Substantia nigra (tissue), 51 donors: ENCODE measurements at places on chromosomes 3 and 15.
A peak's percentile ranks its signal among the peaks of the same experiment; 100 is the strongest.

DNA sequence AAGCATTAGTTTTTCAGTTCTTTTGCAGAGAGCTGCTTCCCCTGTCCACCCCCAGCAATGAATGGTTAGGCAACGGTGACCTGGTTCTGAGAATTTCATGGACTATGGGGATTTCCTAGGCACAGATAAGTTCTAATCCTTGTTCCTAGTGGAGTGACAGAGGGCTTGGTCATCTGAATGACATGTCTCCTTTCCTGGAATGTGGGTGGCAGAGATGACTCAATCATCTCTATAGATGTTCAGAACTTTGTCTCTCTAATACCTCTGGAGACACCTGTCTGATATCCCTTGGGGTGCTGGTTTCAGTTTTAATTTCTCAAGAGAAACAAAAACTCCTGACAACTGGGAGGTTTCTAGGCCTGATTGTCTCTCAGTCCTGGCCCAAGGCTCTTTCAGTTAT, 10.4 kb downstream of the PLA2G4E start:
- no peak for DNase-seq

GRCh38 chr3:188000361-188000861, 153.5 kb upstream of the LPP start:
- no peak for DNase-seq

DNA sequence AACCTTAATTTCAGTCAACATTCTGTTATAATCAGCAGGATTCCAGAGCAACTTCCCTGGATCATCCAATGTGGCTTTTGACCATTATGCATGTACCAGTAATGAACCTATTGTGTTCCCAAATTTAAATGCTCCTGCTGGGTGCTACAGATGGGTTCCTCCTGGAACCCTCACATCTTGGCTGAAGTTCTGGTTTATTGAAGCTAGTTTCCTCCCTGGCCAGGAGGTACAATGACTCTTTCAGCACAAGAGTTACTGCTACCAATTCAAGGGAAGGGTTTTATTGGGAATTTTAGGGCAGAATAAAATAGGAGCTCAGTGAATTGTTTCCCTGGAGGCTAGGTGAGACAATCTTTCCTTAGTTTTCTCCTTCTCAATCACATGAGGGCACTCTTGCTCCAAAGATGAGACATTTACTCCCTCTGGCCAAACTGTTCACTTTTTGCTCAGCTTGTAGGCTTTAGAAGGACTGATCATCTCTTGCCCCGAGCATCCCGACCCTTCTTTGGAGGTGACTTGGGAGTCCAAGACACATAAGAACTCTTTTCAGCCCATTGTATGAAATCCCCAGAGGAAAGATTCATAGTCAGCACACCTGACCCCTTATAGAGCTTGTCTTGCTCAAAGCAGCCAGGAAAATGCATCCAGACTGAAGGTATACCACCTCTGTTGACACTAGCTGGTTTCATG, 8.8 kb upstream of the NPHP3 start:
- DNase-seq: peak; percentile 10

DNA sequence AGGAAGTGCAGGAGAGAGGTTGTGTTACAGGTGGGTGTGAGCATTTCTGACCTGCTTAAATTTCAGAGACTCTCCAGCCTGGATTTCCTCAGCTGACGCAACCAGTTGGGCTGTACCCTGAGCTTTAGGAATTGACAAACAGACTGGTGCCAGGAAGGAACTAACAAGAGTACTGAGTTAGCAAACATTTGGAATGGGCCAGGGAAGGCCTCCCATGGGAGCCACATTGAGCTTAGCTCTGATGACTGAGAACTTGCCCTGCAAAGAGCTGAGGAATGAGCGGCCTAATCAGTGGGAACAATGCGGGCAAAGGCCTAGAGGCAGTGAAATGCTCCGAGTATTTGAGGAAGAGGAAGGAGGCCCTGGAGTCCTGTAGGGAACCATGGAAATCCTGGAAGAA, 254.2 kb downstream of the FEZF2 start:
- DNase-seq: no peak

- DNase-seq: no peak
Measured at GRCh38 chr3:155815030-155815545, 9.0 kb upstream of the C3orf33 start.

DNA sequence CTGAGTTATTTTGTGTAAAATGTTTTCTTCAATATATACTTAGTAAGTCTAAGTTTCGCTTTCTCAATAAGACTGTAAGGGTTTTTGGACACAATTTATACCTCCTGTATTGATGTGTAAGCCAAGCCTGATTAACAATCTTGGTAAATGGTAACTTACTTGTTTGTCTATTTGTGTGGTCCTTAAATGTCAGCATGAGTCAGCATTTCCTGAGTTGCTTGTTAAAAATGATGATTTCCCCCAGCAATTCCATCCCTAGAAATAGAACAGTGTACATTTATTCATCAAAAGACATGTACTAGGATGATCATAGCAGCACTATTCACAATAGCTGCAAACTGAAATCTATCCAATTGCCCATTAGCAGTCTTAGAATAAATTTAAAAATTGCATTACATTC, 53.4 kb upstream of the LRIG1 start:
- DNase-seq: no peak

- DNase-seq: no peak
Measured at GRCh38 chr3:37772773-37773354, 88.8 kb upstream of the CTDSPL start.

GRCh38 chr3:101758224-101758623, 20.8 kb upstream of the NXPE3 start:
- no peak for DNase-seq

- no peak for DNase-seq
Measured at GRCh38 chr3:117355566-117355965, 646.0 kb downstream of the TUSC7 start.

- no peak for DNase-seq
Measured at GRCh38 chr3:48552111-48552951, 4.3 kb downstream of the PFKFB4 start.

GRCh38 chr15:47951781-47952180, 169.0 kb upstream of the SLC24A5 start:
- no peak for DNase-seq

DNA sequence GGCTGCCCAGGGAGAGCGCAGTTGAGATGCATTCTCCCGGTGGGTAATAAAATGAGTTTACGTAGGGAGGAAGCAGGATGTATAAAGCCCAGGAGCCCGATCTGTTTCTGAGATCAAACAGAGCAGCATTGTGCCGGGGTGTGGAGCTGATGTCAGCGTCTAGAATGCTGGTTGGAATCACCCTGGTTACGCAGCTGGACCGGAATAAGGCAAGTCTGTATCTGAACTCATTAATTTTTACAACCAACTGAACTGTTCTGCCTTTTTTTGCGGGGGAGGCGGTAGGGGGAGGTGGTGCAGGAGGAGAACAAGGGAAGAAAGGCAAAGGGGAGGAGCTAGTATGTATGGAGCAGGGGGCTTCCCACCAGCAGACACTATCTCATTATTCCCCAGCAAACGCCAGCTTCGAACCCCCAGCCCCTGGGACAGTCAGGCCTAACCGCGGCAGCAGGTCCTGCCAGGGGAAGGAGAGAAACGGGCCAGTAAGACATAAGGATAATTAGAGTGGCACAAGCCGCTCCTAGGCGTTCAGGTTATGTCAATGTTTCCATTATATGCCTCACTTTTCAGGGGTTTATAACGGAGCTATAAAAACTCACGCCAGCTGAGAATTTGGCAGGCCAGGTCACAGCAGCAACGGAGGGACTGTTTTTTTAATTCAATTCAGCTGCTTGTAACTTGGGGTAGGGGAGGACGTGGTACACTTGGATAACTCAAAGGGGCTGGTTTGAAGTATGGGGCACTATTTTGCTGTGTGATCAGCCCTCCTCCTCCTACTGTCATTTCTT, 175.3 kb upstream of the HES1 start:
- peak; percentile 23 for DNase-seq

- DNase-seq: no peak
Measured at GRCh38 chr3:169118666-169119370, 544.7 kb downstream of the MECOM start.

DNA sequence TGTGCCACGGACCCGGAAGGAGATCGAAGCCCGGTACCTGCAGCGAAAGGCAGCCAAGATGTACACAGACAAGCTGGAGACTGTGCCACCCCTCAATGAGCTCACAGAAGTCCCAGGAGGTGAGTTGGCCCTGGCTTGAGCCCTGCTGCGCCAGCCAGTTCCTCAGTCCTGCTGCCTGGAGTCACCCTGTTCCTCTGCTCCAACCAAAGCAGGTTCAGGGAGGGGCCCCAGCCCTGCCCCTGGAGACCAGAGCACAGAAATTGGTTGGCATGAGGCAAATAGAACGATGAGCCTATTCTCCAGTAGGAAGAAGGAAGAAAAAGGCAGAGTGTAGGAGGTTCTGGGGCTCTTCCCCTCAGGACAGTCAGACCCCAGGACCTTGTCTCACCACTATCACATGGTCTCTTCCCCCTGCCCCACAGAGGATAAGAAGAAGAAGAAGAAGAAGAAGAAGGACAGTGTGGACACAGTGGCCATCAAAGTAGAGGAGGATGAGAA, 8.0 kb downstream of the TMIE start:
- no peak for DNase-seq

DNA sequence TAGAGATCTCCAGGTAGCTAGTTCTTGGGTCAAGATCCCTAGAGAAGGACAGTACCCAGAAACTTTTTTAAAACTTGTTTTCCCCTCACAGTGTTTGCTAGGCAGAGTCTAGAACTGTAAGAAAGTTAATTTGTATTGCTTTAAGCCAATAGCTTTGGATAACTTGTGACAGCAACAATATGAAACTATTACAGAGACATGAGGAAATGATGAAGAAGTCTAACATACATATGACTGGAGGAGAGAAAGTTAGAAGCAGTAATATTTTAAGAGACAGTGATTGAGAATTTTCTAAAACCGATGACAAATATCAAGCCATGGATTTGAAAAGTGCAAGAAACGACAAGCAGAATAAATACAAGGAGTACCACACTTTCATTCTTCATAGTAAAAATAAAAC, 10.0 kb downstream of the HMG20A start:
- no peak for DNase-seq

DNA sequence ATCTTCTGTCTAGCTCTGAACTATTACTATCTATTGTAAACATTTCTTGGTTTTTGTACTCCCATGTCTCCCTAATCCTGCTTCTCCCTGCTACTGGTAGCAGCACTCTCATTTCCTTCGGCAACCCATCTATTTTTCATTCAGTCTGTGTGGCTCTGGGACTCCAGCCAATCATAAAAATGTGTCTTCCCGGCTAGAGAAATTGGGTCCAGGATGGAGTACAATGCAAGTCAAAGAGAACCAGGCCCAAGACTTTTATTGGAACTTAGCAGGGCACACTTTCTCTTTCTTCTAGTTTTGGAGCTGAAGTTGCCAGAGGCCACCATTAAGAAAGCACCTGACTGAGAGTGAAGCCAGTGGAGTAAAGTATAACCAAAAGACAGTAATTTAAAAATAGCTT, 22.8 kb upstream of the ARHGEF26 start:
- DNase-seq: no peak

DNA sequence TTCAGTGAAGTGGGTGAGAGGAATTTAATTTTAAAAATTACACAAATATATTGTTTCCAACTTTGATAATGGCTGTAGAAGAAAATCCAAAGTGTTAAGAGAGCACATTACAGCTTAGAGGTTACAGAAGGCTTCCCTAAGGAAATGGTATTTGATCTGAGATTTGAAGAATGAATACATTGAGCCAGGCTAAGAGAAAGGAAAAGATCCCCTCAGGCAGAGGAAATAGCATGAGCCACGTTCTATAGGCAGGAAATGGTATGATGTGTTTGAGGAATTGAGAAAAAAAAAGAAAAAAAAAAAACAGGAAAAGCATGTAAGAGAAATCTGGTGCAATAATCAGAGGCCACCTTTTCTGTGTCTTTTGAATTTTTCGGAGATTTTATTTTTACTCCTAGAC, 48.6 kb downstream of the UNC13C start:
- DNase-seq: no peak

GRCh38 chr15:47862402-47862801, 145.1 kb downstream of the SEMA6D start:
- DNase-seq: no peak

- DNase-seq: no peak
Measured at GRCh38 chr3:184144505-184144904, 9.3 kb downstream of the EIF2B5 start.

GRCh38 chr3:178443634-178444033, 92.6 kb upstream of the KCNMB2 start:
- DNase-seq: no peak

GRCh38 chr3:56131974-56132590, 336.2 kb downstream of the ERC2 start:
- DNase-seq: no peak

DNA sequence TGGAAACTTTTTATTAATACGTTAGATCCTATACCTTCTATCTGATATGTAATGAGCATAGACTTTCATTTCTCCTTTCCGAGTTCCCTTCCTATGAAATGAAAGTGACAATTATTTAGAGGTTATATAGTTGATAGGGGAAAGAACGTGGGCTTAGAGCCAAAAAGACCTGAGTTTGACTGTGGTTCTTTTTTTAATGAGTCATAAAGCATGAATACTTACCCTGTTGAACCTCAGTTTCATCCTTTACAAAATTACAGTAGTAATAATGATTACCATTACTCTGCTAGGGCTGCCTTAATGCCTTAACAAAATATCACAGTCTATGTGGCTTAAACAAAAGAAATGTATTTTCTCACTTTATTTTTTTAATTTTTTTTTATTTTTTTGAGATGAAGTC, 75.9 kb downstream of the AGBL1 start:
- no peak for DNase-seq

- peak; percentile 21 for DNase-seq
Measured at GRCh38 chr3:56806407-56806806, 4.7 kb upstream of the ARHGEF3 start.

GRCh38 chr3:45792516-45793172, 3.7 kb downstream of the SLC6A20 start:
- DNase-seq: no peak

DNA sequence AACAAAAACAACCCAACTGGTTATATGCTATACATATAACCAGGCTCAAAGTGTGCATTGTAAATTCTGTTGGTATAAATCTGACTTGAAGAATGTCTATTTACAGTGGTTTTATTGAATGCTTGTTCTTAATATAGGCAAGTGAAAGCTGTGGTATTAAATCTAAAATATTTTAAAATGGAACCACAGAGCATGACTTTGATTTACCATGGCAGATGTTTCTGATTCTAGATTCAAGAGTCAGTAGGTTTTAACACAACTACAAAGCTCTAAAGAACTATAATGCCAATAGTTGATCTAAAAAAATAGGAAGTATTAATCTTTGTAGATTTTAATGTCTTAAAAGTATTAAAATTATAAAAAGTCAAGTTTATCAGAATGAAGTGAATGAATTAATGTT, 141.9 kb upstream of the PLSCR5 start:
- DNase-seq: no peak
